ENCODE measurements at places on chromosomes 7 and 10.

- DNase-seq = no peak
These were observed 1.8 kb downstream of the PDAP1 start for GRCh38 chr7:99406557-99406956.

GRCh38 chr7:138006106-138006505, 4.2 kb upstream of the CREB3L2 start:
- DNase-seq = no peak

GRCh38 chr7:98641646-98642500, 24.8 kb downstream of the NPTX2 start:
- DNase-seq = no peak

- DNase-seq = no peak
These were observed 385 bp downstream of the IGF2BP3 start for GRCh38 chr7:23469961-23470250.

GRCh38 chr10:61363006-61363405, 90.2 kb downstream of the TMEM26 start:
- DNase-seq = no peak

DNA sequence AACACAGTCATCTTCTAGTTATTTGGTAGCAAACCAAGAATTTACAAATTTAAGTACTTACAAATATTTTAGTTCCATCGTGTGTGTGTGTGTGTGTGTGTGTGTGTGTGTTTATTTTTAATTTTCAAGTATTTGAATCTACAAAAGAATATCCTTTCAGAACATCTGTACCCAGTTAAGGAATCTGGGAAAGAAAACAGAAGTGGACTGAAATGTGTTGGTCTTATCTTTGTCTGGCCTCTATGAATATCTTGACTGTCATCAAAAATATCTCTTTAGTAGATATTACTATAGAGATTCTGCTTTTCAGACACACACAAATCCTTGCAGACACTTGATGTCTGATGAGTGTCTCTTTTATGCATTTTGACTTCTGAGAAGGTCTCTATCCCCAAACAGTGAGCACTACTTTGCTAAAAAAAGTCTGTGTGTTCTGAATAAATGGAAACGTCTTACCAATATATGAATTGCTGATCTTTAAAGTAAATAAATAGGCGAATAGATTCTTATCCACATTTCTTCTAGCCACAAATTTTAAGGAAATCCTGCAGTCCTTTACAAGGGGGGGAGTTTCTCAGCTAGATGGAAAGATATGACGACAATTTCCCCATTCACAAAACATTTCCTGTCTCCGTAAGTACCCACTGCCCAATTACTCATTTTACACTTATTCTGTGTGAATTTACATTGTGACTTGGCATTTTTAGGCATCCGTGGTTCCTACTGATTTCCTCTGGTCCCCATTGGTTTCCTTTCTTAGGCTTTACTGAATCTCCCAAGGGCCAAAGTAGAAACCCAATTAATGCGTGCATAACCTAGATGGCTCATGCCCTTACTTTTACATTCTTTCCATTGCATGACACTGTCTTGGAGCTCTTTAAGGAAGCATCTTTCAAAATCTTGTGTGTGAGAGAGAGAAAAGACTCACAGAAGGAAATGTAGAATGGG, 36.0 kb downstream of the NRCAM start:
- DNase-seq = peak; percentile 2

- DNase-seq = no peak
These were observed 64.0 kb upstream of the TMEM72 start for GRCh38 chr10:44847110-44847509.

DNA sequence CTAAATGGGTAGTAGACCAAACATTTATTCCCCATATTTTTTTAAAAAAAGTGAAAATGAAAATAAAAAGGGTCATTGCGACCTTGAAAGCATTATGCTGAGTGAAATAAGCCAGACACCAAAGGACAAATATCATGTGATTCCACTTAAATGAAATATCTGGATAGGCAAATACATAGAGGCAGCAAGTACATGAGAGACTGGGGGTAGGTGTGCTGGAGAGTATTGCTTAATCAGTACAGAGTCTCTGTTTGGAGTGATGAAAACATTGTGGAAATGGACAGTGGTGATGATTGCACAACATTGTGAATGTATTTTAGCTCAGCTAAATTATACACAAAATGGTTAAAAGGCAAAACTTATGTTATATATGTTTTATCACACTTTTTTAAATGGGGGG, 169.4 kb downstream of the AKR1D1 start:
- DNase-seq = no peak

- no peak for DNase-seq
These were observed 36.7 kb downstream of the RAB19 start for GRCh38 chr7:140440593-140440992.

DNA sequence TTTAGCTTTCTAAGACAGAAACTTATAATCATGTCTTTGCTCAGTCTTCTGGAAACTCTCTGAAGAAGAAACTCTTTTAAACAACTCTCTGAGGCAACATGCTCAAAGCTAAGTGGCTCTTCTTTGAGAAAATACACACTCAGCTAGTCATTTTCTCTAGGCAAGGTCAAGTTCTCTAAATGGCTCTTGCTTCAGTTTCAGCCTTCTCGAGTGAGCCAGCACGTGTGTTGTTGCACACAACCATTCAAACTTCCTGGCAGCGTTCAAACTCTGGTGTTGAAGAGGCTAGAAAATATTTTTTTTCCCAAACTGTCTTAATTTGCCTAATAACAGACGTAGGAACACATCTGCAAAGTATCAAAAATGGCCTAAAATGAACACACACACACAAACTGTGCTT, 129.1 kb downstream of the THSD7A start:
- DNase-seq = no peak

DNA sequence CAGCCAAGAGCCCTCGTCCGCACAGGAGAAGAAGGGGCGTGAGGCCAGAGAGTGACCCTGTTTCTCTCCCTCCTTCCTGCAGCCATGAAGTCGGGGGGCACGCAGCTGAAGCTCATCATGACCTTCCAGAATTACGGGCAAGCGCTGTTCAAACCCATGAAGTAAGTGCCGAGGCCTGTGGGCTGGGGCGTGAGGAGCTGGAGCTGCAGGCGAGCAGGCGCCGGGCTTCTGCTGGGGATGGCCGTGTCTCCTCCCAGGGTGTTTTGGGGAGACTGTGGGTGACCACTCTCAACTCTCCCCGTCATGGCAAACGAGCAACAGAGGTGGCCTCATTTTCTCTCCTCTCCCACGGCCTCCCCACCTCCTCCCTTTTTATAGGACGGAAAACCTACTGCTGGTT, 16.4 kb downstream of the FAM20C start:
- DNase-seq = no peak

DNA sequence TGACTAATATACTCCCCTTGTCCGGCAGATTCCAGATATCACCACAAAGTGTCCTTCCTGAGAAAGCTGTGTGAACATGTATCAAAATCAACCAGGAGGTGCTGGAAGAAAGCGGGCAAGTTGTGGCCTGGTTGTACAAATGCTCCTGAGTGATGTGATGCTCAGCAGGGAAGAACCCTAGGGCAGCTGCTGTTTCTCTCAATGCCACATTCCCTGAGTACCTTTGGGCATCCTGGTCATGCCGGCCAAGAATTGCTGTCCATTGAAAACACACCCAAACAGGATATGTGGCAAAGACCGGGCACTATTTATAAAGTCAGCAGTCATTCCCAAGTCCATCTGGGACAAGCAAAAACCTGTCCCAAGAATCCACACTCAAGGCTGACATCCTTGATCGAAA, 7.8 kb upstream of the ADCY1 start:
- DNase-seq = no peak

- DNase-seq = no peak
These were observed 2.8 kb downstream of the ASIC3 start for GRCh38 chr7:151051108-151051507.

DNA sequence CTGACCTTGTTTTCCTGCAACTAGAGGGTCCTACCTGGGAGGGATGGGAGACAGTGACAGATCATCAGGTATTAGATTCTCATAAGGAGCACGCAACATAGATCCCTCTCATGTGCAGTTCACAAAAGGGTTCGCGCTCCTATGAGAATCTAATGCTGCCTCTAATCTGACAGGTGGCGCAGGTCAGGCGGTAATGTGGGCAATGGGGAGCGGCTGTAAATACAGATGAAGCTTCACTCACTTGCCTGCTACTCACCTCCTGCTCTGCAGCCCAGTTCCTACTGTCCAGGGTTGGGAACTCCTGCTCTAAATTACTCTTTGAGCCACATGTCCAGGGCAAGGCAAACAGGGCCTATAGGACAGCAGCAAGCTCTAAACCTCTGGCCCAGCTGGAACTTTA, 46.2 kb downstream of the GFRA1 start:
- no peak for DNase-seq

DNA sequence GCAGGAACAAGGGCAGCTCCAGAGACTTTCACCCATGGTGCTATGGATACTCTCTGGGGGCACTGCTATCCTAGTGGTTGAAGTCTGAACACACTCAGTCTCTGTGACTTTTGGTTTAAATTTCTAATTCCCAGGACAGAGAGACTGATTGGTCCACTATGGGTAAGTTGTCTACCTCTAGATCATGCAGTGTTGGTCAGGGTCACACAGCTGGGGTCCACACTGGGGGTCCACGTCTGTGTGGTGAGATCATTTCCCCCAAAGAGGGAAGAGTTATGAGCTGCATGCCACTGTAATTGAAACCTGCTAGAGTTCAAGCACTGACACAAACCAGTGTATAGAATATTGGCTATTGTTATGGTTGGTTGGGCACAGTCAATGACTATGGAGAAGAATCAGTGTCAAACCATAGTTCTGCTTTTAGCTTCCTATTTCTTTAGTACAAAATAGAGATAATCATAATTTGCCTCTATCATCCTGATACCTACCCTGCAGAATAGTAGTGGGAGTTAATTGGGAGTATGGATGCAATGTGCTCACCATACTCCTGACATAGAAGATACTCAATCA, 101.6 kb downstream of the PRTFDC1 start:
- DNase-seq = no peak

DNA sequence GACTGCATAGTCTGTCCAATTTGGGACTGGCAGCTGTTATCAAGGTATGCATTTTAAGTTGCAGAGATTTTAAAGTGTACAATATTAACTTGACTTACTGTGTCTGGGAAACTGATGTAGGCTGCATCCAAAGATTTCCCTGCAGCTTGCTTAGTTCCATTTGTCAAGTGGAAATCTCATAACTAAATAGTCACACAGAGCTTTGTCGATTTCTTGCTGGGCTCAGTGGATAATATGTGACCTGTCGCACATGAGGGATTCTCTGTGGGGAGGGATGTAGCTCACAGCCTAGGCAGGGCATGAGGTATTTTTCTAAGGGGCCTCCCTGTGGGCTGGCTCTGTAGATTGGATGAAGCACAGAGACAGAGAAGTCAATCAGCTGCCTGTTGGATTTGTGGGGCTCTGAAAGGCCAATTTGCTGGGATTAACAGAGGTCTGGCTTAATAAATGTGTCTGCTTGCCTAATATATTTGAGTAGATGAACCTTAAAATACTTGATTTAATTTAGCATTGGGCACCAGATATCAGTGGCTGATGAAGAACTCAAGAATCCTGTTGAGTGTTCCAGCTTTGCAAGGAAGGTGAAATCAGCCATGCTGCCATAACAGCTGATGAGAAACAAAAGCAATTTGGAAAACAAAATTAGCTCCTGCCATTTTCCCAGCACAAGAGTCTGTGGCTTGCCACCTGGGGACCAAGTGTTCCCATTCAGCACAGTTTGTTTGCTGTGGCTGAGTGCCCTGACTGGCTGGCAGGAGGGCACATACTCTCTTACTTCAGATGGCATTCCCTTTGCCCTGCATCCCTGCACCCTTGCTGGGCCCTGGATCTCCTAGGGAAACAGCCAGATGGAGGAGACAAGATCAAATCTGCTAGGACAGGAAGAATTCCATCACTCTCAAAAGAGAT, 598.5 kb downstream of the SORCS3 start:
- DNase-seq = no peak

DNA sequence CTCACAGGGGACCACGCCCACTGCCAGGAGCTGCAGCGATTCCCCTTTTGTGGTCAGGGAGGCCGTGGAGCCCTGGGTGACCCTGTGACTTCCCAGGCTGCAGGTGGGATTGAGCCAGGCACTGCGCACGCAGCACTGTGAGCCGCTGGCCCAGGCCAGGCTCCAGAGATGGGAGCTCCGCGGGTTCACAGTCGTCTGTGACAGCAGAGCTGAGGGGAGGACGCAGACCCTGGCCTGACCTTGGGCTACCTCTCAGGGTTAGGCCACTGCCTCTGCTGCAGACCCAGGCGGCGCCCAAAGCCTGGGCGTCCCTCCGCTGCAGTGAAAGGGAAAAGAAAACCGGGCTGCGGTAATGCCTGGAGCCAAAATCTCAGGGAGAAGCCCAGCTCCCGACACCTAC, 107.5 kb upstream of the GPR26 start:
- no peak for DNase-seq

GRCh38 chr7:128843938-128844621, 13.9 kb downstream of the FLNC start:
- no peak for DNase-seq

DNA sequence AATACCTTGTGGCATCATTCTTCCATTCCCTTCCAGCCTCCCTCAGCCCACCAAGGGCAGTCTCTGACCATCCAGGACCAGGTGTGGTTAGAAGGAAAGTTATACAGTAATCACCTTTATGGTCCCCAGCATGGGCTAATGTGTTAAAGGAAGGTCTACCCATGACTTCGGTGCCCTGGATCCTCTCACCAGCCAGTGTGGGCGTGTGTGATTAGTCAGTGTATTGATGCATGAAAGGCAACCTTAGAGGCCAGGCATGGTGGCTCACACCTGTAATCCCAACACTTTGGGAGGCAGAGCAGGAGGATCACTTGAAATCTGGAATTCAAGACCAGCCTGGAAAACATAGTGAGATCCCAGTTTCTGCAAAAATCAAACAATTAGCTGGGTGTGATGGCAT, 88.9 kb downstream of the APBB1IP start:
- no peak for DNase-seq

DNA sequence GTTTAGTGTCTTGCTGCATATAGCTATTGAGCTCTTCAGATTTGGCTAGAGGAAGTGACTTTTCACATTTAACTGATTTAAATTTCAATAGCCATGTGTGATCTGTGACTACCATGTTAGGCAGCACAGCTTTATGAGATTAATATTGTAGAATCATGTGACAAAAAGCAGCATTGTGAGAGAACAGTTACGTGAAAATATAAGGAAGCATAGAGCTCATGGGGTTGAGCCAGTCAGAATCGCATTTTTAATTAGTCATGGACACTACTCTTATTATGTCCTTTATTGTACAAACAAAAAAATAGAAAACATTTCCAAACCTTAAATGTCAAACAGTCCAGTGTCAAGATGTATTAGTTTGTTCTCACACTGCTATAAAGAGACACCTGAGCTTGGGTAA, 48.0 kb downstream of the MTURN start:
- no peak for DNase-seq

GRCh38 chr10:11798845-11799735, 24.1 kb upstream of the PROSER2 start:
- no peak for DNase-seq

GRCh38 chr10:15120523-15120922, 23.4 kb downstream of the RPP38 start:
- DNase-seq = peak; percentile 41
